ENCODE measurements at places on chromosomes 5 and 9. TPM values are rescaled to one million over a fixed set of nuclear protein-coding genes. Genes with fewer than 3 reads are reported as not detected.

DNA sequence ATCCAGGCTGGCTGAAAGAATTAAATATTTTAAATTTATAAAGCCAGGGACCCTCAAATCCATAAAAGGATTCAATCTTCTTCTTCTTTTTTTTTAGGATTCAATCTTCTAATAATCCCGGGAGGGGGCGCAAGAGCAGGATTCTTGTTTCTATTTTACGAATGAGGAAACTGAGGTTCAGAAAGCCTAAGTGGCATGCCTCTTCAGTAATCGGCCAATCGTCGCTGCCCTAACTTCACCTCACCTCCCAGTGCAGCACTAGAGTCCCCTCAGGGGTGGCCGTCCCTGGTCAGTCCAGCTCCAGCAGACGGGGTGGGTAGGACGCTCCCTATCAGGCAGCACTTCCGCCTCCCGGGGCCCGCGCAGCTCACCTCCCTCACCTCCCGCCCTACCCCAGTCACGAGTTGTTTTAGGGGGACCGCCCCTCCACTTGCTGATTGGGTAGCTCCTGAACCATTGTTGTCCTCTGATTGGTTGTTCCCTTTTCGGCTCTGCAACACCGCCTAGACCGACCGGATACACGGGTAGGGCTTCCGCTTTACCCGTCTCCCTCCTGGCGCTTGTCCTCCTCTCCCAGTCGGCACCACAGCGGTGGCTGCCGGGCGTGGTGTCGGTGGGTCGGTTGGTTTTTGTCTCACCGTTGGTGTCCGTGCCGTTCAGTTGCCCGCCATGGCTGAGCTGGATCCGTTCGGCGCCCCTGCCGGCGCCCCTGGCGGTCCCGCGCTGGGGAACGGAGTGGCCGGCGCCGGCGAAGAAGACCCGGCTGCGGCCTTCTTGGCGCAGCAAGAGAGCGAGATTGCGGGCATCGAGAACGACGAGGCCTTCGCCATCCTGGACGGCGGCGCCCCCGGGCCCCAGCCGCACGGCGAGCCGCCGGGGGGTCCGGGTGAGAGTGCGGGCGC, at the start of gene CLTA:
CLTA (plus strand) TSS at position 534 of the 902 bp plus-strand sequence; CDS start at position 670, 136 bp downstream.
- peak; percentile 97 for DNase-seq

- DNase-seq: peak; percentile 56
Measured at GRCh38 chr9:130872912-130873503, 23.6 kb downstream of the QRFP start.

DNA sequence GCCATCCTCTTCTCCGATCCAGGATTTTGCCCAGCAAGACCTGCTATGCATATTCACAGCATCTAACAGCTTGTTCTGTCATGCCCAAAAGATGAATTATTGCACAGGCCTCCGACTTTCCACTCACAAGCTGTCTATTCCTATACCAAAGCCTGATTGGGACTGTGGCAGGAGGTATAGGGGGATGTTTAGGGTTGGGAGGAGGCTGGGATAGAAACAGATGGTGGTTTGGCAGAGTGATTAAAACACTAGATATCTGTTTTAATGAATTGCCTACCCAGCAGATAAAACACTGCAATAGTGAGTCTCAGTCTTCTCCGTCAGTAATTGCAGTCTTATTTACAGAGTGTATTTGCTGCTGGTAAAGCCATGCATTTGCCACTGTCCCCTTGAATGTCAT, 215.3 kb downstream of the TLR4 start:
- no peak for DNase-seq

GRCh38 chr9:22165144-22165543, 156.0 kb upstream of the CDKN2B start:
- DNase-seq: no peak

DNA sequence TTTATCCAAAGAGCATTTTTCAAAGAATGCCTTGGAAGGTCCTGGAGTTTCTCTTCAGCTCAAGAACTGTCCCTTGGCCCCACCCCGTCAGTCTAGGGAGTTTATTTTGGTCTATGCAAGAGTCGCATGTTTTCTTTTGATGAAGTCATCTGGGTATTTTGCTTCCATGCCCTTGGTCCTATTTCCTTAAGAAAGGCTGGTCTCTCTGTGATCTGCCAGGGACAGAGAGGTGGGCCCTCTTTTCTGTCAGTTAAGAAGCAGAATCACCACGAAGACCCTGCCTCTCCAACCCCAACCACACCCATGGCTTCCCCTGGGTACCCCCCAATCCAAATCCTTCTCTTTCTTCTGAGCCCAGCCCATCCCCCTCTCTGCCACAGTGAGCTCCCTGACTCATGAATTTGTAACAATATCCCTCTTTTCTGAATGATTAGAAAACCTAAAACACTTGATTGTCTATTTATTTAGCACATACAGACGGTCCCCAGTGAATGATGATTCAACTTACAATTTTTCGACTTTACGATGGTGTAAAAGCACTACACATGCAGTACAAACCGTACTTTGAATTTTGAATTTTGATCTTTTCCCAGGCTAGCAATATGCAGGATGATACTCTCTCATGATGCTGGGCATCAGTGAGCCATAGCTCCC, 163.5 kb upstream of the ADRA1B start:
- no peak for DNase-seq

- peak; percentile 48 for DNase-seq
Measured at GRCh38 chr9:111298731-111299598, 31.1 kb downstream of the OR2K2 start.

GRCh38 chr5:32358611-32359010, 45.9 kb upstream of the MTMR12 start:
- no peak for DNase-seq

- DNase-seq: no peak
Measured at GRCh38 chr9:7841831-7842230, 42.3 kb upstream of the DMAC1 start.

- DNase-seq: no peak
Measured at GRCh38 chr5:15646371-15646770, 146.4 kb downstream of the FBXL7 start.

PCDHA8 gene
- 0.06 TPM for total RNA-seq

EDIL3 gene
- 3.1 TPM for total RNA-seq

SLC6A18 gene
- not detected for total RNA-seq

PCDHGB1 gene
- 3.2 TPM for total RNA-seq

SLC36A3 gene
- total RNA-seq: not detected
